ENCODE measurements at places on chromosomes 4 and X.

GRCh38 chrX:70494441-70494840 lies 49.8 kb downstream of the DLG3 start:
- no peak for DNase-seq

- no peak for DNase-seq
These were observed 190.4 kb downstream of the AR start for GRCh38 chrX:67734111-67734753.

- no peak for DNase-seq
These were observed 559 bp downstream of the SLC9A7 start for GRCh38 chrX:46758163-46758955.

- DNase-seq: no peak
These were observed 56.6 kb upstream of the TMEM184C start for GRCh38 chr4:147560625-147561024.

DNA sequence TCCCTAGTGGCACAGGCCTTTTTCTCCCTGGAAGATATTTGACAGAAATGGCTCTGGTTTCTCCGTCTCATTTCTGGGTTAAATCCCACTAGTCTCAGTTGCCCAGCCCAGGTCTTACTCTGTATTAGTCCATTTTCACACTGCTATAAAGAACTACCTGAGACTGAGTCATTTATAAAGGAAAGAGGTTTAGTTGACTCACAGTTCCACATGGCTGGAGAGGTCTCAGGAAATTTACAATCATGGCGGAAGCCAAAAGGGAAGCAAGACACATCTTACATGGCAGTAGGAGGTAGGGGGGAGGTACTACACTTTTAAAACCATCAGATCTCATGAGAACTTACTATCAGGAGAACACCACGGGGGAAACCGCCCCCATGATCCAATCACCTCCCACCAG lies 81.9 kb downstream of the FHDC1 start:
- no peak for DNase-seq

- DNase-seq: peak; percentile 84
These were observed at the start of gene ZNF518B for GRCh38 chr4:10457255-10457801. ZNF518B (minus strand) TSS chr4:10457426; CDS start chr4:10446328, 11,098 bp downstream.

DNA sequence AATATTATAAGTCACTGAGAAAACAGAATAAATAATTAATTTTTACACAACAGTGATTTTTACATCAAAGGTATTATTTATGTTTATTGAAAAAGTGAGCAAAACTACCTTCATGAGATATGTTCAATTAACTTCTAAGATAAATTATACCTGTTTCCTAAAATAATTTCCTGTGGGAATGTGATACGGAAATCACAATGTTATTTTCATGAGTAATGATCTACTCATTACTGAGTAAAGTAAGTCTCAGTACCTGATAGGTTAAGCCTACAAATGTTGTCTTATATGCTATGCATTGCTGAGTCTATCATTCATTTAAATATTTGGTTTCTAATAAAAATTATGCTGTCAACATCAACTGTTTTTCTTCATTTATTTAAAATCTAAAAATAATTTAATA lies 324.0 kb downstream of the STPG2 start:
- DNase-seq: no peak

- no peak for DNase-seq
These were observed 1.5 kb downstream of the PGRMC1 start for GRCh38 chrX:119237562-119237942.

GRCh38 chr4:73998040-73999011 lies at the start of gene CXCL5:
CXCL5 (minus strand) TSS chr4:73998677; CDS start chr4:73998581, 96 bp downstream.
- DNase-seq: no peak

All from GM19239 (cell line).